ENCODE measurements at places on chromosomes 2 and 18.

GRCh38 chr2:231436957-231437356 lies 27.3 kb downstream of the NCL start:
- DNase-seq = no peak

DNA sequence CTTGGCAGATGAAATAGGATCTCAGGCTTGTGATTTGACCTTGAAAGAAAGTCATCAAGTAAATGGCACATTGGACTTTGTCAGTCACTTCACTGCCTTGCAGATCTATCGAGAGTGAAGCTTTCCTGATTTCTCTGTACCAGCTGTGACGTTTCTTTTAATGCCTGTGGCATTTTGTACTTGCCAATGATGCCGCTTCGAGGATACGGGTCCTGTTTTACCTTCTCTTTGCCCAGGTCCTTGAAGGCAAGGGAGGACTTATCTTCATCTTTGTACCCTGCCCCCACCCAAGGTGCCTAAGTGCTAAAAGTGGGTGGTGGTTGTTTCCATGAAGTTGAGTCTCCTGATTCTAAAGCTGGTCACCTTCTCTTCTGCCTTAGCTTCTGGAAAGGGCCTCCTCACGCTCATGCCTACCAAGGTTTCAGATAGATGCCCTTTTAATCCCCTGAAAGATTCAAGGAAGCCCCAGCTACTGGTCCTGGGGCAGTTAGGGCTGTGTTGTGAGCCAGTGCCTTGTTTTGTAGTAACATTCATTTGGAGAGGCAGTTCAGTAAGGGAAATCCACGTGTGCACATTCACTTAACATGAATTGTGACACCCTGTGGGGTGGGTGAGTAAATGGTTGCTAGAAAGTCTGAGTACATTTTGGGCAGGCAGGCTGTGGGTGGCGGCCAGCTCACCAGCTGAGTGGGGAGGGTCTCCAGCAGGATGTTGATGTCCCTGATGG lies 6.1 kb downstream of the LBH start:
- no peak for DNase-seq

DNA sequence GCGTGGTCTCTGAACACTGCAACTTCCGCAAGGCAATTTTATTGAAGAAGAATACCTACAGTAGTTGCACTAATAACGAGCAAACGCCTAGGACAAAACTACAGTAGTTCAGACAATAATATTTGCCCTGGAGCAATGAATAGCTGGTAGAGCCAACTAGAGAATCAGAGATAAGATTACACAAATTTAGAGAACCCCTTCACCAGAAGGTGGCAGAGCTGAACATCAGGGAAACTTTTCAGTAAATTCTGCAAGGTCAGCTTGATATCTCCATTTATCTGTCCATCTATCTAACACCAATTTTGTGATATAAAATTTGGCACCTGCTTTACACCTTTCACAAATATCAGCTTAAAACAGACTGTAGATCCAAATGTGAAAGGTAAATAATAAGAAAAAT lies 43.8 kb downstream of the CDH19 start:
- peak; percentile 83 for DNase-seq

GRCh38 chr2:136356125-136357006 lies 238.4 kb upstream of the CXCR4 start:
- no peak for DNase-seq
